ENCODE measurements at places on chromosomes 2 and 18.

DNA sequence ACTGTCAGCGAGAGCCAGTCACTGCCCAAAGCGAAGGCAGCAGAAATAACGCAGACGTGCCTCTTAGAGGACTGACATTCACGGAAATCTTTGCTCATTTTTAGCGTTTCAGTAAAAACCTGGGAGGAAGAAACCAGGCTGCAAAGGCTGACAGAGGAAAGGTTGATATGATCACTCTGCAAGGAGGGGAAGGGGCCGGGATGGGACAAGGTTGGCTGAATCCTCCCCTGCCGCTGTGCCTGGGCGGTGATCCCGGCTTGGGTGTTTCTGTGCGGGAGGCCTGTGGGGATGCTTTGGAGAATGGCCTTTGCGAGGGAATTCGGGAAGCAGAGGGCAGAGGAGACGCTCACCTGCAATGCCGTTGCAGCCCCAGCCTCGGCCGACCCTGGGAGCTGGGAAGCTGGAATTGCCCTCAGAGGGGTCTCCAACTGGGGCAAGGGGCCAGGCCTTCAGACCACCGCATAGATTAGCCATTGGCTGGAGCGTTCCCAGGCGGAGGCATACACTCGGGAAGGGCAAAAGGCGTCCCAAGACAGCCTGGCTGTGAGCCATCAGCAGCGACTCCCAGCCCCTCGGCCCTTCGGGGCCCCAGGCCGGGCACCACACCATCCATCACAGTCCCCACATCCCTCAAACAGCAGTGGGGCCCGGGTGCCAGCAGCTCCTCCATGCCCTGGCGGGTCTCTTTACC is 111.7 kb upstream of the GPC1 start:
- DNase-seq = no peak

- no peak for DNase-seq
Measured at GRCh38 chr18:56257205-56257604, 381.2 kb downstream of the TXNL1 start.

DNA sequence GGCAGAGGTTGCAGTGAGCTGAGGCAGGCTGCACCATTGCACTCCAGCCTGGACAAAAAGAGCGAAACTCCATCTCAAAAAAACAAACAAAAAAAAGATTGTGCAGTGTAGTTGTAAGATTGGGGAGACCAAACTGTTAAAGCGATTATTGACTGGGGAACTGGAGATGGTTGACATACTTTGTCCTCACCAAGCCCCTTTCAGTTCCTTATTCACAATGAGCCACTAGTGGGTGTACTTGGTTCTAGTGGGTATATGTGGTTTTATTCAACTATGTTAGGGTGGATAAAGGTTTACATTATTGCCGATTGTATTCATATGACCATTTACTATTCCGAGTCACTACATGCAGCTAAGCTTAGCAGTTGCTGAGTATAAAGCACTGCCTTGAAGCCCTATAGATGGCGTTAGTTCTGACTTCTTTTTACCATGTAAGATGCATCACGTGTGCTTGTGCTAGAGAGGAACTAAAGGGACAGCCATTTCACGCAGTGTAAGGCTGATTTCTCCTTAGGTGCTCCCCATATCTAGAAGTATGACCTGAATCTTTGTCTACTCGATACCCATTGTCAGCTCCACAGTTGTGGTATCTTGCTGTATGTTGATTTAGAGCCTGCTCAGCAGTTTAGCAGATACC is 12.1 kb downstream of the EIF4E2 start:
- no peak for DNase-seq

- peak; percentile 29 for DNase-seq
Measured at GRCh38 chr18:33210575-33211189, 229.8 kb downstream of the CCDC178 start.

DNA sequence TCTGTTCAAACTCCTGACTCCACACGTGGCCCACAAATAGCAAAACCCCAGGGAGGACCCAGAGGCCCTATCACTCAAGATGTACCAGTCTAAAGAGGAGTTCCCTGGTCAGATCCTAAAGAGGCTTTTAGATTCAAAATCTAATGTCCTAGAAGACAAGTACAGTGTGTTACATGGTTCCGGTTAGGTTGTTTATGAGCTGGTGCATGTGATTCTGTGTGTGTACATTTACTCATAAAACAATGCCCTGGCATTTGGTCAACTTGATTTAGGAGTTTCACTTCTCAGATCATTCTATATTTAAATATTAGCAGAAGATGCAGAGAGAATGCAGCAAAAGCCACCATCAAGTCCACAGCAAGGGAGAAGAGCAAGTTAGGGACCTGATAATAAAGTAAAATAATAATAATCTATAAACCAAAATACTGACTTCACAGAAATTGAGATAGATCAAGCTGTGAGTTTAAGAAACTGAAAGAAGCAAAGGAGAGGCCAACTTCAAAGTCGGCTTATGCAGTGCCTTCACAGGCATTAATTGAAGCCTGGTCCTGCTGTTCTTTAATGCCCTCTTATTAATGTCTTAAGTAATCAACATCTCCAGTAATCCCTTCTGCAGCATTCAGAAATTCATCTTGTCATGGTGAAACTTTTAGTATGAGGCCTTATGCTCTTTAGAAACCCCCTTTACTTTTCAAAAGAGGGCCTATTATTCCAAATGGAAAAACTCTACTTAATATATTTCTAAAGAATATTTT is 4.2 kb upstream of the AP1S3 start:
- DNase-seq = peak; percentile 57

GRCh38 chr18:55506074-55506473 is 81.9 kb downstream of the TCF4 start:
- DNase-seq = peak; percentile 44

- no peak for DNase-seq
Measured at GRCh38 chr2:109654326-109655050, 40.3 kb downstream of the SOWAHC start.

DNA sequence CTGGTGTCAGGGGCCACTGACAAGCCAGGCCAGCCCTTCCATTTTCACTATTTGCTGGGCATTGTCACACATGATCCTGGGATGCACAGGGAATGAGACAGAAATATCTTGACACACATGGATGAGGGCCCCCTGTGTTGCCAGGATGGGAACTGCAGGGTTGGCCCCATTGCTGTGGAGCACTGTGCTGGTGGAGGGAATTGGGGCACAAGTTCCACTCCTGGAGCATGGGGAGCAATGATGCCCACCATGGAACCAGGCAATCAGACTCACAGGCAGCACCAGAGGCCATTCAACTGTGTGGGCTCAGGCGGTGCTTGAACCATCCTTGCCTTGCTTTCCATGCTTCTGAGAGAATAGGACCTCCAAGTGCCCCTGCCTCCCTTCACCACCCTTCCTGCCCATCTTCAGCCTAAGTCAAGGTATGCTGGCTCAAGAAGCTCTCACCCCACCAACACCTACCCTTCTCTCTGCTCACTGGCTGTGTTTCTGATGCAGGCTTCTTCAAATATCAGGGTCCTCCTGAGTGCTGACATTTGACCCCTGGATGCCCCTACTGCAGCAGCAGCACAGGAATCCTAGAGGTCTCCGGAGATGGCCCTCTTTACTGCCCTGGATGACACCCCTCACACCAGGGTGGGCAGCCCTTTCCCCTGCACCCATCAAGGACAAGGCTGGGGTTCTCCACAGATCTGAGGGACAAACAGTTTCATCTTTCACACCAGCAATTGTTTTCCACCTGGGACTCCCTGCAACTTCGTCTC is 11.0 kb downstream of the ADRA2B start:
- no peak for DNase-seq

GRCh38 chr18:73684647-73685046 is 463.0 kb downstream of the FBXO15 start:
- DNase-seq = no peak

DNA sequence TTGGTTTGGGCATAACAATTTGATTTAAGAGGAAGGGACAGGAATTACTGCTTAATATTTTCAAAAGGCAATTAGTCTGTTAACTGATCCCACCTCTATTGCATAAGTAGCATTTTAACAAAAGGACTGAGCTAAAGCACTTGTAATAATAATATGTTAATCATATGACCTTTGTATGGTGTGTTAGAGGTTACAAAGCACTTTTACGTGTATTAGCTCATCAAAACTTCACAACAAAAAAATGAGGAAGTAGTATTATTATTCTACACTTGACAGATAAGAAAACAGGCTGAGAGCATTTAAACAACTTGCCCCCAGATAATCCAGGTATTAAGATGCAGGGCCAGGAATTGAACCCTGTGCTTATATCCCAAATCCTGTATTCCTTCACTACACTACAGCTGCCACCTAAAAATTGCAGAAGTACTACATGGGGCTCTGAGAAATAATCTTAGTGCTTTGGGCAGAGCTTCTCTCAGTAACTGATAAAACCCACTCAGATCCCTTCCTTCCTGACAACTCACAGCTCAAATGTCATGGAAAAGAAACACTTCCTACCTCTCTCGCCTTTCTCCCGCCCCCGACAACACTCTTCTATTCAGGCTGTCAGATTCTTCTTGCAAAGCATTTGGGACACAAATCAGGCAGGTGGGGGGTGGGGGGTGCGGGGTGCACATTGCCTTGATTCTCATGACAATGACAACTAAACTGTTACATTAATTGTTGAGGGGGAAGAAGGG is 20.7 kb upstream of the KCTD1 start:
- DNase-seq = no peak

- DNase-seq = peak; percentile 54
Measured at GRCh38 chr2:182240862-182241371, 185.9 kb downstream of the PDE1A start.

GRCh38 chr2:132415915-132416722 is 486 bp upstream of the GPR39 start:
- DNase-seq = no peak

- peak; percentile 76 for DNase-seq
Measured at GRCh38 chr2:65264821-65265670, 37.4 kb downstream of the ACTR2 start.

- DNase-seq = no peak
Measured at GRCh38 chr18:69490072-69490471, 89.4 kb downstream of the DOK6 start.

- no peak for DNase-seq
Measured at GRCh38 chr2:235527806-235528469, 34.1 kb downstream of the AGAP1 start.

- DNase-seq = no peak
Measured at GRCh38 chr2:43170405-43171105, 55.9 kb downstream of the ZFP36L2 start.

DNA sequence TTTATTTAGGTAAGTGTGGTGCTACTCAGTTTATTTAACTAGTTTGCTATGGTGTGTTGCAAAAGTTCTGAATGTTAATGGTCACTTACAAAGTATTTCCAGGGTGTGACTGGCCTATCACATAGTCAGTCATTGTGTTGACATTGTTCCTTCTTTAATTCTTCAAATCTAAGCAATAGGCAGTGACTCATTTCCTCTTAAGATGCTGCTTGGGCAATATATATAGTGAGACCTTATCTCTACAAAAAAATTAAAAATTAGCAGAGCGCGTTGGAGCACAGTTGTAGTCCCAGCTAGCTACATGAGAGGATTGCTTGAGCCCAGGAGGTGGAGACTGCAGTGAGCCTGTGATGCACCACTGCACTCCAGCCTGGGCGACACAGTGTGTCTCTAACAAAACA is 5.8 kb upstream of the CCDC88A start:
- peak; percentile 16 for DNase-seq

GRCh38 chr2:191349990-191350389 is 104.8 kb downstream of the MYO1B start:
- no peak for DNase-seq

GRCh38 chr2:84989422-84989821 is 18.5 kb downstream of the KCMF1 start:
- no peak for DNase-seq

DNA sequence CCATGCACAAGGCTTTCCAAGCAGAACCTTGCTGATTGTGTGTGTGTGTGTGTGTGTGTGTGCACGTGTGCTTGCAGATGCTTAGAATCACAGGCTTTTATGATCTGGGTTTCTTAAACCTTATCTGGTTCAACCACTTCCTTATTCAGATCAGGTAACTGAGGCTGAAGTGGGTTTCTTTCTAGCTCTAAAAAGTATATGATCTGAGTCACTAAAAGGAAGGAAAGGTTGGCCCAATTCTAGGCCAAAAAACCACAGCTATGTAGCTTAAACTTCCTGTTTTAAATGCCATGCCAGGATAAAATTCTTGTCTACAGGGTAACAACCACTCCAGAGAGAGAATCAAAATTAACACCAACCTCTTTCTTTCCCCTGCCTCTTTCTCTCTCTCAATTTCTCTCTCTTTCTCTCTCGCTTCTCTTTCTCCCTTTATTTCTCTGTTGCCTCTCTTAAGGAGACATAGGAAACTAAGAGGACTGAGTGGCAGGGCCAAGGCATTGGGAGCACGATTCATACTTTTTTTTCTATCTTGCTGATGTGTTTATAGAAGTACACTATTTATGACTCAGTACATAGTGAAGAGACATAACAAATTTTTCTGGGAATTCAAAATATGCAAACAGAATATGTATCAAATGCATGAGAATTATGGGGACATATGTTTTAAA is 140.3 kb downstream of the TRIB2 start:
- DNase-seq = no peak

- no peak for DNase-seq
Measured at GRCh38 chr2:176098366-176099158, 1.0 kb upstream of the HOXD12 start.

GRCh38 chr18:23689031-23689615 is at the start of gene LAMA3:
TSS of gene LAMA3 (plus strand) at chr18:23689453. CDS start at chr18:23689684, 231 bp downstream.
- DNase-seq = no peak

DNA sequence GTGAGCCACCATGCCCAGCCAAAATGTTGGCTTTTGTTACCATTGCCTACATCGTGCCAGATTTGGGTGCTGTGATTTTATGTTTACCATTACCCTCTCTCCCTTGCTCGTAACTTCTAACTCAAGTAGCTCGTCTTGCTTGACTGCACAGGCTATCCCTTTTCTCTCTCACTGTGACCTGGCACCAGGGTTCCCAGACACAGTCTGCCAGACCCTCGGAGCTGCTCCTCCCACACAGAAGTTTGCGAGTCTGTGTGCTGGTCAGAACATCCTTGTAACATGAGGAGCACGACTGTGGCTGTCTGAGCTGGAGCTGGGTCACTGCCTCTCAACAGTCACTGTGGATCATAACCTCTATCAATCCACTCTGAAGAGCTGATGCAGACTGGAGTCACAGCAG is 152.5 kb upstream of the ACKR3 start:
- DNase-seq = no peak

DNA sequence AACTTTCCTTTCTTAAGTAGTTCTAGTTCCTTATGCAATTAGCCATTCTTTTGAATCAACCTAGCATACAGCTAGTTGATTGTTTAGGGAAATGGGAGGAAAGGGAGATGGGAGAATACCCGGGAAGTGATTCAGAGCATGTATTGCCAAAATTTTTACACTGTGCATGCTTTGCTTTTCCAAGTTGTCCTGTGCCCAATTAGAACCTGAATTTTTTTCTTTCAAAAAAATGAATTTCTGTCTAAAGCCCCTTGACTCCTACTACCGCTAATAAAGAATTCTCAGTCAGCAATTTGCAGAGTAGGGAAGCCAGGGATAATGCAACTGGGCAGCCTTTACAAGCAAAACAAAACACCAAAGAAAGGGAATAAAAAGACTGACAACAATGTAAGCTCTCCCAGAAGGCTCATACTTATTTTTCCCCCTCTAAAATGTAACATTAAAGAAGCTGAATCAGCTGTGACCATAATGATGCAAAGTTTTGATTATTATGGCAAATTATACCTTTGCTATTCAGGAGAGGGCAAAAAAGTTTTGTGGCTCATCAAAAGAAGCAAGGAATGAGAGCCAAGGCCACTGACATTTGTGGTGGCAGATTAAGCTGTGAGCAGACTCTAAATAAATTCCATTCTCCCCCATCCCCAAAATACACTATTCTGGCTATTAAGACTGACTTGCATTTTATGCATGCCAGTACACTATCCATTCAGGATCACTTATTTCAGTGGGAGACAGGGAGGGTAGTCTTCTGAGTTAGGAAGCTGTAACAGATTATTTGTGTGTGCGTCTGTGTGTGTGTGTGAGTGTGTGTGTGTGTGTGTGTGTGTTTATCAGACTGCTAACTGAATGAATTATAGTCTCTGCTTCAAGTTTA is 174.3 kb downstream of the ERBB4 start:
- no peak for DNase-seq

Data from OCI-LY7 (cell line).